ENCODE measurements at places on chromosomes 7 and 10. TPM values are rescaled to one million over a fixed set of nuclear protein-coding genes. Genes with fewer than 3 reads are reported as not detected.
A peak's percentile ranks its signal among the peaks of the same experiment; 100 is the strongest.

DNA sequence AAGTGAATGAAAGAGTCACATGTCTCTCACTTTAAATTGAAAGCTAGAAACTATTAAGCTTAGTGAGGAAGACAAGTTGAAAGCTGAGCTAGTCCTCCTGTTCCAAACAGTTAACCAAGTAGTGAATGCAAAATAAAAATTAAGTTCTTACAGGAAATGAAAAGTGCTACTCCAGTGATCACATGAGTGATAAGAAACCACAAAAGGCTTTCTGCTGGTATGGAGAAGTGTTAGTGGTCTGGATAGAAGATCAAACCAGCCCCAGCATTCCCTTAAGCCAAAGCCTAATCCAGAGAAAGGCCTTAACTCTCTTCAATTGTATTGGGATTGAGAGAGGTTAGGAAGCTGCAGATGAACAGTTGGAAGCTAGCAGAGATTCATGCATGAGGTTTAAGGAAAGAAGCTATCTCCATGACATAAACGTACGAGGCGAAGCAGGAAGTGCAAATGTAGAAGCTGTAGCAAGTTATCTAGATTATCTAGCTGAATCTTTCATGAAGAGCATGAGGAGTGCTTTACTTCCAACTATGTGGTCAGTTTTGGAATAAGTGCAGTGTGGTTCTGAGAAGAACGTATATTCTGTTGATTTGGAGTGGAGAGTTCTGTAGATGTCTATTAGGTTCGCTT, 261.6 kb downstream of the MDFIC start:
- no peaks in the 10 kb centered on the region for H3K27me3 ChIP-seq
- H3K4me1 ChIP-seq, result no peaks in the 10 kb centered on the region
- DNase-seq, result no peak
- no peaks in the 10 kb centered on the region for H3K36me3 ChIP-seq

GRCh38 chr7:124532166-124532565, 233.4 kb downstream of the GPR37 start:
- H3K27me3 ChIP-seq, result no peaks in the 10 kb centered on the region
- no peaks in the 10 kb centered on the region for H3K4me1 ChIP-seq

DNA sequence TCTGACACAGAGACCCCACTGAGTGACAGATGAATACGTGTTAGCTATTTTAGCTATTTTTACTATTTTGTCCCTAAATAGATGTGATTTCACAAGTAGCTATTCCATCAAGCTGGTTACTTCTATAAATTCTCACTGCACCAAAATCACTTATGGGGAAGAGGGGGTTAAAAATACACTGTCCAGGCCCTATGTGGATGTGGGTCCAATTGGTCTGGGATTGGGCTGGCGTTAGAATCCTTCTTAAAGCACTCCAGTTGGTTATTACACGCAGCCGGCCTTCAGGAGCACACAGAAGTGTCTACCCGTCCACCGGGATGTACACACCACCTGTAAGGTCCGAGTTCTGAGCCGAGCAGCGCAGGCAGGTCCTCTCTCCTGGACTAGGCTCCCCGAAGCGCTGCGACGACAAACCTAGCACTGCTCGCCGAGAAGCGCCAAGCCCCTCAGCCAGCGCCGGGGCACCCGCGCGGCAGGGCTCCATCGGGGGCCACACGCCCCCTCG, 222.3 kb upstream of the MKLN1 start:
- peaks cover 12% of the 10 kb centered on the region for H3K36me3 ChIP-seq
- H3K4me1 ChIP-seq, result peaks cover 60% of the 10 kb centered on the region
- H3K4me3 ChIP-seq, result peak overlapping the region; percentile 34
- H3K27ac ChIP-seq, result peak overlapping the region; percentile 98
- DNase-seq, result no peak

- DNase-seq, result no peak
- no peaks in the 10 kb centered on the region for H3K4me1 ChIP-seq
- H3K36me3 ChIP-seq, result no peaks in the 10 kb centered on the region
- H3K27ac ChIP-seq, result no peak overlapping the region
Measured at GRCh38 chr7:79820387-79820786, 314.2 kb upstream of the GNAI1 start.

DNA sequence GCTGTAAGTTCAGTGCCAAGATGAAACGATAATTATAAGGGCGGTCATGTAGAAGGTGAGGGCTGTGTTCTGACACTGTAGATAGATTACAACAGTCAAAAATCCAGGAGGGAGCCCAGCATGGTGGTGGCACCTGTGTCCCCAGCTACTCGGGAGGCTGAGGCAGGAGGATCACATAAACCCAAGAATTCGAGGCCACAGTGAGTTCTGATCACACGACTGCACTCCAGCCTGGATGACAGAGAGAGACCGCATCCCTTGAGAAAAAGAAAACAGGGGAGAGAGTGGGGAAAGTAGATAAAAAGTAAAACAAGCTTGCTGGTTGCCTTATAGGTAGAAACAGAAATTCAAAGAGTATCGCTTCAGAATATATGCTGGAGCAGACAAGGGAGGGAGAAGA, 52.1 kb downstream of the KCNH2 start:
- H3K4me3 ChIP-seq, result no peak overlapping the region
- no peak overlapping the region for H3K27ac ChIP-seq
- H3K27me3 ChIP-seq, result no peaks in the 10 kb centered on the region
- no peaks in the 10 kb centered on the region for H3K4me1 ChIP-seq

- no peak for DNase-seq
- H3K27ac ChIP-seq, result peak overlapping the region; percentile 96
- no peaks in the 10 kb centered on the region for H3K36me3 ChIP-seq
- peak overlapping the region; percentile 94 for H3K4me3 ChIP-seq
- H3K4me1 ChIP-seq, result peaks cover 42% of the 10 kb centered on the region
- H3K27me3 ChIP-seq, result no peaks in the 10 kb centered on the region
Measured at GRCh38 chr7:107564553-107565298, 955 bp downstream of the DUS4L start.

DNA sequence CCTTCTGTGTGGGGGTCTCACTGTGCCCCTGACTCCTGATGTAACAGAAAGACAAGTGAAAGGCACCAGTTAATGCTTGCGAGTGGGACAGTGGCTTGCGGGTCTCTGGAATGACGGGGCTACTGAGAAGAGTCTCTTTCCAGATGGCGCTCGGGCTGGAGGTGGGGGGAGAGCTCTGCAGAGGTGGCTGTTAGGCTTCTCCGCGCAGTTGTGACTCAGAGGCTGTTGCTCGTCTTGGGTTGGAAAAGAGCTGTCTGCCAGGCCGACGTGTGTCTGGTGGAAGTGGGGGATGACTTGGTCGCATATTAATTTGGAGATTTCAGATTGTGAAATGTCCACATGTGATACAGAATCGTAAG, 27.9 kb upstream of the SH2B2 start:
- no peak overlapping the region for H3K4me3 ChIP-seq
- no peaks in the 10 kb centered on the region for H3K27me3 ChIP-seq
- no peaks in the 10 kb centered on the region for H3K36me3 ChIP-seq

DNA sequence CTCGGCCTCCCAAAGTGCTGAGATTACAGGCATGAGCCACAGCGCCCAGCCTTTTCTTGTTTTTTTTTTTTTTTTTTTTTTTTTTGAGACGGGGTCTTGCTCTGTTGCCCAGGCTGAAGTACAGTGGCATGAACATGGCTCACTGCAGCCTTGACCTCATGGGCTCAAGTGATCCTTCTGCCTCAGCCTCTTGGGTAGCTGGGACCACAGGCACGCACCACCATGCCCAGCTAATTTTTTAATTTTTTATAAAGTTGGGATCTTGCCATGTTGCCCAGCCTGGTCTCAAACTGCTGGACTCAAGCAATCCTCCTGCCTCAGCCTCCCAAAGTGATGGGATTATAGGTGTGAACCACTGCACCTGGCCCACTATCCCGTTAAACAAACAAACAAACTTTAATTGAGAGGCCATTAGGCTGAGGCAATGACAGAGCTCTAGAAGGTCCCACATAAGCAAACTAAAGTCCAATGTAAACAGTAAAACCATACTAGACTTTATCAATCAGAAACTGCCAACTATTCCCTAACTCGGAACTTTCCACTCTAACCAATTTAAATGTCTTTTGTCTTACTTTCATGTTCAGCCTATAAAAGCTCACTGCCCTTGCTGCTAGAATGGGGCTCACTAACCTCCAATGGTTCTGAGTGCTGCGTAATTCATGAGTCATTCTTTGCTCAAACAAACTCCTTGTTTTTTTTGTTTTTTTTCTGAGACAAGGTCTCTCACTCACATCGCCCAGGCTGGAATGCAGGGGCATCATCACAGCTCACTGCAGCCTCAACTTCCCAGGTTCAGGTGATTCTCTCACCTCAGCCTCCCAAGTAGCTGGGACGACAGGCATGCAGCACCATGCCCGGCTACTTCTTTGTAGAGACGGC, 1.9 kb downstream of the DHX32 start:
- DNase-seq, result no peak
- H3K4me3 ChIP-seq, result no peak overlapping the region
- H3K36me3 ChIP-seq, result no peaks in the 10 kb centered on the region
- no peak overlapping the region for H3K27ac ChIP-seq

- H3K4me1 ChIP-seq, result no peaks in the 10 kb centered on the region
- no peaks in the 10 kb centered on the region for H3K27me3 ChIP-seq
- no peak overlapping the region for H3K27ac ChIP-seq
- no peak overlapping the region for H3K4me3 ChIP-seq
- no peaks in the 10 kb centered on the region for H3K36me3 ChIP-seq
- no peak for DNase-seq
Measured at GRCh38 chr7:72275382-72276070, 136.6 kb downstream of the CALN1 start.

CTAGE8 gene
- total RNA-seq, result 1.2 TPM

DCLRE1A gene
- 4.9 TPM for total RNA-seq

VPS50 gene
- total RNA-seq, result 22.7 TPM

Data from right atrium auricular region (tissue), 2 donors.